Body of pancreas (tissue), 4 donors: ENCODE measurements at places on chromosomes 2 and 18. TPM values are rescaled to one million over a fixed set of nuclear protein-coding genes. Genes with fewer than 3 reads are reported as not detected.
A peak's percentile ranks its signal among the peaks of the same experiment; 100 is the strongest.

LTBP1 gene
- total RNA-seq: 8.8 TPM

CAPN13 gene
- 5.6 TPM for total RNA-seq

DNA sequence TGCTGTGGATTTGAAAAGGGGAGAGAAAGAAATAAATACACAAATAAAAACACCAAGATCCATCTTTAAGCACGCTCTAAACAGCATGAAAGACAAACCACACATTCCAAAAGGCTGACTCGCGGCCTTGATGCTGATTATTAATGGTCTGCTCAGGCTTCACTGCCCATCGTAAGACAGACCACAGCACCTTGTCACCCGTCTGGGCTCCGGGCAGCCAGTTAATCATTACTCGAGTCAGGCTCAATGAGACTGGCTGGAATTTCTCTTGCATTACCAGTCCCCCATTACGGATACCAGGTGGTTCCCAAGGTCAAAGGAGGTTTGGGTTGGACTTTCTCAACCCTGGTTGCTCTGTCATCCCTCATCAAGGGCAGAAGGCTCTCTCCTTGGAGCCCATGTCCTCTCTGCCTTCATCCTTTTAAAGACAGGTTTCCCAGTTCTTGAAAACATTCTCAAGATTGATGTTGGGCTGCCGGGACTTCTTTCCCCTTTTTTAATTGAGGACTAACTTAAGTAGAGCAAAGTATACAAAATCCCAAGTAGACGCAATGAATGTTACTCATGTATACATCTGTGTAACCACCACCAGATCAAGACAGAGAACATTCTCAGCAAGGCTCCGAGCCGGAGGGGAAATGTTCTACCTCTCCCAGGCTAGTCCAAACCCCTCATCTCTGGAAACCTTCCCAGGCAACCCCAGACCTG, 8.1 kb downstream of the SMAD7 start:
- peak; percentile 72 for DNase-seq

- no peak for DNase-seq
Measured at GRCh38 chr2:37576831-37577230, 94.6 kb downstream of the CDC42EP3 start.

GRCh38 chr2:226079196-226079595, 679.7 kb downstream of the NYAP2 start:
- no peak for DNase-seq
